ENCODE measurements at places on chromosomes 12 and 14.

DNA sequence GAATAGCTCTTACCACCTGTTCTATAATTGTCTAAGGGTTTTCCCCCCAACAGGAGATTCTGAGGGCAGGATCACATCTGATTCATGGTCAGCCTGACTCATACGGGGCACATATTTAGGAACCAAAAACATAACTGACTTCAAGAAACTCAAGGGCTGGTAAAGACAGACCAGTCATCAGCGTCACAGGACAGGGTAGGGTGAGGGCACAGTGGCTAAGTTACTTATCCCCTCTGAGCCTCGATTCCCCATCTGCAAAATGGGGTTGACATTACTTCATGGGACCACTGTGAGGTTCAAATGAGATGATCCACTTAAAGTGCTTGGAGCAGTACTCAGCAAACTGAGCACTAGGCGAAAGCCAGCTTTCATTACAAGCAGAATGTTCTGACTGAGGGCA lies 606 bp downstream of the CINP start:
- DNase-seq = no peak

DNA sequence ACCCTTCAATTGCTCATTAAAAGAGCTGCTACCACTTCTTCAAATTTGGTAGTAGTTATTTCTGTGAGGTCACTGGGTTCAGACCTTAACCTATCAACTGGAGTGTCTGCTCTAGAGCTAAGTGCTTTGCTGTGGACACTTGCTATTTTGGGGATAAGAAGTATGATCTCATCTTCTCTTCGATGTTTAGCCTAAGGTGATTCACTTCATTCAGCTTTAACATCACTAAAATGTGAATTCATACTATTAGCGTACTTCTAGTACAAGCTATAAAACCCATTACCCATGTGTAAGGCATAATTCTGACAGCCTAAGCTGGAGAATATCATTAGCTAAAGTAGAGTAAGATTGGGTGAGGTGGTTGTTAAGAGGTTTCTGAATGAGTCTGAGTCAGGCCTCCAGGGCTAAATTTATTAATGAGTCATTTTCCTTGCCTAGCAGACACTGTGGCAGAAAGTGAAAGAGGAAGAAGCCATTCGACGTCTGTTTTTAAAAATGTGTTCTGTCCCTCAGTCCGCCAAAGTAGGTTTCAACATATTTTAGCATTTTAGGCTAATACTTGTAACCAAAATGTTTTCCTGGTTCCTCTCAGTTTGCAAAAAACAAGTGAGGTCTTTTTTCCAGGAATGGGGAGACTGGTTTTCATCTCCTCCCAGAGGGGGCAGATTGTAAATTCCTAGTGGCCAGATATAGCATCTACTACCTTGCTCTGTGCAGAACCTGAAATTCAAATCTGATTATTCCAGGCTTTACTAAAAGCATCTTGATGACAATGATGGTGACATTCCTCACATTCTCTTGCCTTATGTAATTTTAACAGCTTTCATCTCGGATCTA lies 103.6 kb downstream of the SSPN start:
- no peak for DNase-seq

DNA sequence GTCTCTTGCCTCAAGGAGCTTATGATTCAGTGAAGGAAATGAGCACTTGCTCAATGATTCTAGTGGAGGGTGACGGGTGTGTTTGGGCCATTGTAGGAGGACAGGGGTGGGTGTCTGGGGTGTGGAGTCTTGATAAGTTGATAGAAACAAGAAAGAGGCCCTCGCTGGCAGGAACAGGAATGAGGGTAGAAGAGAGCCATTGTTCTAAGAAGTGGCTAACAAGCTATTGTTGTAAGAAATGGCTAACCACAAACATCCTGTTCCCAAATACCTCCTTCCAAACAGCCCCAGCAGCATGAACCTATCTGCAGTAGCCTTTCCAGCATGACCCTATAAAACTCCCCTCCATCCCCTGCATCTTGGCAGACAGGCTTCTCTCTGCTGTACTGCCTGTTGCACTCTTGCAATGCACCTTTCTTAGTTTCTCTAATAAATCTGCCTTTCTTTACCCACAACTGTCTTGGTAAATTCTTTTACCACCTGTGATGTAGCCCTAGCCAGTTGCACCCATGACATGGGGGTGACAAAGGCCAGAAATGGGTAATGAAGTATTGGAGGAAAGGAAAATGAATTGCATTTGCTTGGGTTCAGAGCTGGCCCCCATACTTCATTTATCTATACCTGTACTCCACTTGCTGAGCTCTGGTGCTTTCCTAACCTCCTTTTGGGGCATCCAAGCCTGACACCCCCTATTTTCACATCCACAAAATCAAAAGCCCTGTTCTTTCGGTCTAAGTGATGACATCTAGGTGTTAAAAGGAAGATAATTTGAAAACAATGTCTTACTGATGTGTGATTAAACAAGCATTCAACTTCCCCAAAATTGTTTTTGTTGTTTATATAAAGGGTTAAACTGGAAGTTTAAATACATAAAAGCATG lies 389.1 kb downstream of the GRIN2B start:
- no peak for DNase-seq

GRCh38 chr14:67265131-67265530 lies 23.9 kb downstream of the PALS1 start:
- no peak for DNase-seq

- no peak for DNase-seq
Observed at GRCh38 chr12:71846322-71846940, 6.9 kb downstream of the TBC1D15 start.

DNA sequence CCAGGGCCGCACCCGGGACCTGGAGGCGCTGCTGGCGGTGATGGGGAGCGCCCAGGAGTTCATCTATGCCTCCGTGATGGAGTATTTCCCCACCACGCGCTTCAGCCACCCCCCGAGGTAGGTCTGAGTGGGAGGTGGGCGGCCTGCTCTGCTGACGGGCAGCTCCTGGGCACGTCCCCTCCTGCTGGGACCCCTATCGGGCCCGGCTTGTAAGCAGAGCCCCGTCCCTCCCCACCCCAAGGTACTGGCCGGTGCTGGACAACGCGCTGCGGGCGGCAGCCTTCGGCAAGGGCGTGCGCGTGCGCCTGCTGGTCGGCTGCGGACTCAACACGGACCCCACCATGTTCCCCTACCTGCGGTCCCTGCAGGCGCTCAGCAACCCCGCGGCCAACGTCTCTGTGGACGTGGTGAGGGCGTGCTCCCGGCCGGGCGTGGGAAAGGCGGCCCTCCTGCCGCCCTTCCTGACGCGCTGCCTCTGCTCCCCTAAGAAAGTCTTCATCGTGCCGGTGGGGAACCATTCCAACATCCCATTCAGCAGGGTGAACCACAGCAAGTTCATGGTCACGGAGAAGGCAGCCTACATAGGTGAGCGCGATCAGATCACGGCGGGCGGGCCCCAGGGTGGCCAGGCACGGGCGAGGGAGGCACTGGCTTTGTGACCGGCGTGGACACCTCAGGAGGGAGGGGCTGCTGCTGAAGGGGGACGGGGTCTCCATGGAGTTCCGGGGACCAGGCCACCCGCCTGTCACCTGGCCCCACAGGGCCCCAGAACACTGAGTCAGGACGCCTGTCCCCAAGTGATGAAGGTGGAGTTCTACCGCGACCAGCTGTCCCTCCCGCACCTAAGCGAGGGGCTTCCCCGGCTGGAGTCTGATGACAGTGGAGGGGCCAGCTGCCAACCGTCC lies 7.3 kb downstream of the PLD4 start:
- peak; percentile 60 for DNase-seq

GRCh38 chr14:71021347-71022011 lies 114.2 kb downstream of the PCNX1 start:
- DNase-seq = no peak

DNA sequence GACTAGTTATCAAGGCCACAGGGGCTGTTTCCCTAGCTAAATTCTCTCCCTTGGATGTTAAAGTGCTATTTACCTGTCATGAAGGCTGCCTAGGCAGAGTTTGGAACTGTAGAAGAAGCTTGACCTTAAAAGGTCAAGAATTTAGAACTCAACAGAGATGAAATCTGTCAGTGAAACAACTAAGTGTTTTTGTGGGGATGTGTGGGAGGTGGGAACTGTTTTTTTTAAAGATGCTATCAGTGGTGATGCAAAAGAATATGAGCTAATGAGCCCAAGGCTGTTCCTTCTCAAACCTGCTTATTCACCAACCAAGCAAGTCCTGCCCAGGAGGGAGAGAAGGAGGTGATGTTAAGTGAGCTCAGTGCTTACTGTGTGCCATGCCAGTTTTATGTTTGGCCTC lies 40.8 kb upstream of the POC1B start:
- no peak for DNase-seq

DNA sequence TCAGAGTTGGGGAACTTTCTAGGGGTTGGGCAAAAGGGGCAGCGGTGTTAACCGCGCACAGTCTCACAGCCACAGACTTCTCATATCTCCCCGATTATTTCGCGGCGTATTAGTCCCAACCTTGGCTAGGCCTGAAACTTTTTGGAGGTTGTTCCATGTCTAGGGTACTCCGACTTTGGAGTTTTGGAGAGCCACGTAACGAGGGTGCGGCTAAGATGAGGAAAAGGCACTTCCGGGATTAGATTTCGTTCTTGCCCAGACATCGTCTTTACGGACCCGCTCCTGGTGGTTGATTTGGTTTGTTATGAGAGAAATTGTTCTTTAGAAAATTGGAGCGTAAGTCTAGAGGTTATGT lies 513 bp downstream of the CCNK start:
- DNase-seq = no peak

DNA sequence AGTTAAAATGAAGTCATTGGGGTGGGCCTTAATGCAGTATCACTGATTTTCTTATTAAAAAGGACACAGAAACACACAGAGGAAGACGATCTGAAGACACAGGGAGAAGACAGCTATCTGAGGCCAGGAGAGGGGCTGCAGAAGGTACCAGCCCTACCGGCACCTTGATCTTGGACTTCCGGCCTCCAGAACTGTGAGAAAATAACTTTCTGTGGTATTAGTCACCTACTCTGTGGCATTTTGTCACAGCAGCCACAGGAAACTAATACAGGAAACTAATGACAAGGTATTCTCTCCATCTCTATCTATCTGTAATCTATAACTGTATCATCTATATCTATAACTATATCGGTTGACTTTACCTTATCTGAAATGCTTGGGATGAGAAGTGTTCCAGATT lies 1149.5 kb downstream of the BCL11B start:
- DNase-seq = no peak

DNA sequence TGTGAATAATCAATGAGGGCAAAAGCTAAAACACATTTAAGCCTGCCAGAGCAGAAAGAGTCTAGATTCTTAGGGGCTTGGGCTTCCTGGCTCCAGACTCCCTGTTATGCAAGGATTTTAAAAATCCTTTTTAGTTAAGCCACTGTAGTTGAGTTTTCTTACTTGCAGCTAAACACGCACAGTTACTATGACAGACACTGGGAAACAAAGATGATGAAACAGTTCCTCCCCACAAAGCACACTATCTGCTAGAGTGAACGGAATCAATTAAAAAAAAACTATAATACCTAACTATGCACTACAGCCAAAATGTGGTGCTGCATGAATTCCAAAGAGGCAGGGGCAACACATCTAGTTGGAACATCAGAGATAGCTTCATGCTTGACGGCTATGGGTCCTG lies 28.2 kb downstream of the RPS6KA5 start:
- no peak for DNase-seq

Data from sciatic nerve (tissue), 2 donors.